ENCODE measurements at places on chromosomes 6 and 20.

GRCh38 chr6:104702126-104702841 lies 157.4 kb downstream of the HACE1 start:
- no peak for DNase-seq

DNA sequence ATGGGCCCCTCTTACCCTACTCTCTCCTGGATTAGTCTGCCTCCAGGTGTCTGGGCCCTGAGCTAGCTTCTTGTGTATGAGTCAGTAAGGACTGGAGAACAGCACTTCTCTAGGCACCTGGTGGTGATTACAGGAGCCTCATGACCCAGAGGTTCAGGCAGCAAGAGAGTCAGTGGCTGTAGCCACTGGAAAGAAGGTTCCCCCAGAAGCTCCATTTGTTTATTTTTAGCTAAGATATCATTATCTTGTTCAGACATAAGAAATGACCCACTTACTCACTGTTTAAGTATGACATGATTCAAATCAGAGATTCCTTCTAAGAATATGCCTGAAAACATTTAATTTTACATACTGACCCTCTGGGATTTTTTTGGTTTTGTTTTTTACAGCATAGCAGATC lies 23.6 kb upstream of the SLC4A11 start:
- DNase-seq, result no peak

DNA sequence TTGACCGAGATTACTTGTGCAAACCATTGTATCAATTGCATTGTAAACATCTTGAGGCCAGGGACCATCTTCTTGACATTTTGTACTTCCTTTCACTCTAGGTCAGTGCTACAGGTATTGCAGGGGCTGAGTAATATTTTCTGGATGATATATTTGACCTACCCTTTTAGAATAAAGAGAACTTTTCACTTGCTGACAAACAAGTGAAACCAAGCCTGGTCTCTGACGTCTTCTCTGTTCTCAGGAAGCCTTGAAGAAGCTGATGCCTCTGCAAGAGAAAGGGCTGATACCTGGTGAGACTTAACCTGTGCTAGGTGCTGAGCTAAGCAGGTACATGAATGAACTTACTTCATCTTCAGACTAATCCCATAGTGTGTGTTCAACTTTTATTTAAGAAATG lies 60.5 kb upstream of the GGTLC1 start:
- no peak for DNase-seq

DNA sequence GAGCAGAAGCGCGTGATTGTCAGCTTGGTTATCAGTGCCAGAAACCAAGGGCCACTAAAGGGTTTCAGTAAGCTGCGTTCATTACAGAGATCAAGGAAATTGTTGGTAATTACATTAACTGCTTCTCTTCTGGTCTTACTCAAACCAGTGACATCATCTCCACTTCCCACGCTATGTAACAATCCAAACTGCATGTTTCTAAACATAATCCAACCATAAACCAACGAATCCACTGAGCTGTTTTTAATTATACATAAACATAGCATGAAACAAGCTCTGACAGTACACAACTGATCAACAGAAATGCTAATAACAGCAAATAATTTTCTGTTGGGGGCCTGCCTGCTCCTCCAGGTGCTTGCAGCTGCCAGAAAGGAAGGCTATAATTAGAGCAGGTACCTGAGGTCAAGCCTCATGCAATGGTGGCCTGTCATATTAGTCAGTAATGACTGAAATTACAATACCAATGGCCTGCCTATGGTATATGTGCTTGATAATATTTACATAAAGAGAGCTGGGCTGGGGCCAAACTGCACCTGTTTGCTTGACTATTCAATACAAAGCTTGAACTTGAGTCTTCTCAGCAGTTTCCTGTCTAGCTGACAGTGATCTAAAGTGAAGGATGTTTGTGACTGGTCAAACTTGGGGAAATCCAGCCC lies 40.1 kb downstream of the ILRUN start:
- peak; percentile 90 for DNase-seq

DNA sequence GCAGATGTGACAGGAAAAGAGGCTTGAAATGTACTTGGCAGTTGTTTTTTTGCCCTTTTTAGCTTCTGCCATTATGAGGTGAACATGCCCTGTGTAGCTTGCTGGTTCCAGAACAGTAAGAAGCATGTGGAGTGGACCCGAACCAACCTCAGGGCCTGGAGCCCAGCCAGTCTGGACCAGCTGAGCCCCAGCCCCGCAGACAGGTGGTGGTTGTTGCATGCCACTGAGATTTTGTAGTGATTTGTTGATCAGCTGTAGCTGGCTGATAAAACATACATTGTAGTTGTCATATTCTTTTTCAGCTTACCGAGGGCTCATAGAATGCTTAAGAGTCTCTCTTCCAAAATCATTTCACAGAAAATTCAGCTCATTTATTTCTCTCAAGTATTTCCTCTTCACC lies 182.2 kb downstream of the FARS2 start:
- DNase-seq, result no peak
